Stimulated activated naive CD8-positive, alpha-beta T cell treated with anti-CD3 and anti-CD28 coated beads, Interleukin-15, amount 100 ng/mL, for 72 hours (primary cell): ENCODE measurements at places on chromosomes 11 and 22.

DNA sequence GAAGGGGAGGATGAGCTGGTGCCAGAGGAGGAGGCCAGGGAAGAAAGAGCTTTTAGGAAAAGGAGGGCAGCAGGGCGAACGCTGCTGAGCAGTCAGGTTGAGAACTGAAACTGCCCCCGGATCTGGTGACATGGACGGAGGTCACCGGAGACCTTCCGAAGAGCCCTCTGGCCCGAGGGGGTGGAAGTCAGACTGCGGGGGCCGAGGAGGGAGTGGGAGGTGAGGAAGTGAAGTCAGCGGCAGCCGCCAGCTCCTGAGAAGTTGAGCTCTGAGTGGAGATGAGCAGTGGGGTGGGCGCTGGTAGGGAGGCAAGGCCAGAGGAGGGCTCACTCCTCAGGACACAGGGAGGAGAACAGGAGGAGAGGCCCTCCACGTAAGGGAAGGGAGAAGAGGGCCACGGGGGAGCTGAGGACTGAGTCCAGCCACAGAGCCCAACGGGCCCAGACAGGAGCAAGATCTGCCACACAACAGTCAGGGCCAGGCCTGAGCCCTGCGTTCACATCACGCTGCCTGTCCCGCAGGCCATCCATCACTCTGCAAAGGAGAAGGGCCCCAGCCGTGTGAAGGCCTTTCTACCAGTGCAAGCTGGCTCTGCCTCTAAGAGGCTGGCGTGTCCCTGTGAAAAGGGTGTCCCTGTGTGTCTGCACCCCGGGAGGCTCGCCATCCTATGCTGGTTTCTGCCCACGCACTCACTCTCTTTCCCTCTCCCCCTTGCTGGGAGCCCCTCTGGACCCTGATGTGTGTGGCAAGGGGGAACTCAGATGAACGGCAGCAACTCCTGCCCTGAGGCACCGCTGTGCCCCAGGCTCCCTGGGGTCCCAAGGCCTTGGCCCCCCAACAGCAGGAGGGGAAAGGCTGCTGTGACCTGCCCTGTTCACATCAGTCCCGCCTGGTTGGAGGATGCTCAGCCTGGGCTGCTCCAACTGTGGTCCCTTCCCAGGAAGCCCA is 19.0 kb upstream of the LRRC32 start:
- DNase-seq, result no peak

- no peak for DNase-seq
These were observed 210.5 kb downstream of the MN1 start for GRCh38 chr22:27591060-27591459.

GRCh38 chr11:46465683-46466082 is 74.1 kb upstream of the CHRM4 start:
- no peak for DNase-seq

- DNase-seq, result no peak
These were observed 4.8 kb upstream of the PRR33 start for GRCh38 chr11:1896468-1896867.

DNA sequence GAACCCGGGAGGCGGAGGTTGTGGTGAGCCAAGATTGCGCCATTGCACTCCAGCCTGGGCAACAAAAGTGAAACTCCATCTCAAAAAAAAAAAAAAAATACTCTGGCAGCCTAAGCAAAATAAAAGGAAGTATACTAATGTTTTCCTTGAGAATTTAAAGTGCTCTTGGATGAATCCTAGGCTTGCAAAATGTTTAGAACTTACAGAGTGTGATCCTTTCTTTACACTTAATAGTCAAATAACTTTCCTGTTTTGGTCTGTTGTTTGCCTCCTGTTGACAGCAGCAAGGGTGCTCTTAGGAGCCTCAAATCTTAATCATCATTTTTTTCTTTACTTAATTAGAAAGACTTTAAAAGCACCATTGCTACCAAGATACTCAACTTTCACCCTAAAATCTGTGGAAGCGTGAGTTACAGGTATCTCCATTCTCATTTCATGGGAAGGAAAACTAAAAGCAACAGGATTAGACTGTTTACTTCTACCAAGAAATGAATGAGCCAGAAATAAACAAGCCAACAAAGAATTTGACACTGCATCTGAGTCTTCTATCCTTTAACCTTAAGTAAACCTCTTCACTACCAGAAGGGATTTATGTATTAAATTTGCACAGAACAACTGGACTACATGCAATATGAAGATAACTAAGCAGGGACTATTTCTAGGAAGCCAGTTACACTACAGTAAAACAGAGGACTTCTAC is 38.7 kb upstream of the CRTAM start:
- DNase-seq, result no peak

- no peak for DNase-seq
These were observed 7.6 kb upstream of the MSANTD2 start for GRCh38 chr11:124807660-124808270.

GRCh38 chr22:23268877-23269276 is 88.6 kb downstream of the BCR start:
- no peak for DNase-seq

DNA sequence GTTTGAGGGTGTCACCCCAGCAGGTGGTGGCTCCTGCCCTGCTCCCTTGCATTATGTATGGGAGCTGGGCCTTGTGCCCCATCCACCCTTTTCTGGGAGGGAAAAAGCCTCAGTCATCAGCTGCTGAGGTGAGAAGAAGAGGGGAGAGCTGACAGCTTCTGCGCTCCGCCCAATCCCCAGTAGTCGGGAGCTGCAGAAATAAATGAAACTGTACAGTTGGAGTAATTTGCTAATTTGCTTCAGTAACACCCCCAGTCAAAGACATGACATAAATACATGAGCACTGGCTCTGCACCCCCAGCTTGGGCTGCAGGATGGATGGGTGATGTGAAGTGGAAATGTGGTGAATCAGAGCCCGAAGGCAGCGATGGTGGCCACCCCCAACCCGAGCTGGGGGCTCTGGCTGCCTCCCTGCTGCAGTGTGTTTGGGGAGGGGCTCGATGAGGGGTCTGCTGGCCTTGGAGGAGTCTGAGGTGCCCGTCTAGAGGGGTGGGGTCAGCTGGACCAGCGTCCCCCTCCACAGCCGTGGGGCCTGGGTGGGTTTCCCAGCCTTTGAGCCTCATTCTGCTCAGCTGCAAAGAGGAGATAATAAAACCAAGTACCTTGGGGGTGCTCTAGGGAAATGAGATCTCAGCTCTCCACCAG is 59.2 kb downstream of the MPPED1 start:
- no peak for DNase-seq

- no peak for DNase-seq
These were observed 50.8 kb downstream of the DHCR7 start for GRCh38 chr11:71397331-71397860.

DNA sequence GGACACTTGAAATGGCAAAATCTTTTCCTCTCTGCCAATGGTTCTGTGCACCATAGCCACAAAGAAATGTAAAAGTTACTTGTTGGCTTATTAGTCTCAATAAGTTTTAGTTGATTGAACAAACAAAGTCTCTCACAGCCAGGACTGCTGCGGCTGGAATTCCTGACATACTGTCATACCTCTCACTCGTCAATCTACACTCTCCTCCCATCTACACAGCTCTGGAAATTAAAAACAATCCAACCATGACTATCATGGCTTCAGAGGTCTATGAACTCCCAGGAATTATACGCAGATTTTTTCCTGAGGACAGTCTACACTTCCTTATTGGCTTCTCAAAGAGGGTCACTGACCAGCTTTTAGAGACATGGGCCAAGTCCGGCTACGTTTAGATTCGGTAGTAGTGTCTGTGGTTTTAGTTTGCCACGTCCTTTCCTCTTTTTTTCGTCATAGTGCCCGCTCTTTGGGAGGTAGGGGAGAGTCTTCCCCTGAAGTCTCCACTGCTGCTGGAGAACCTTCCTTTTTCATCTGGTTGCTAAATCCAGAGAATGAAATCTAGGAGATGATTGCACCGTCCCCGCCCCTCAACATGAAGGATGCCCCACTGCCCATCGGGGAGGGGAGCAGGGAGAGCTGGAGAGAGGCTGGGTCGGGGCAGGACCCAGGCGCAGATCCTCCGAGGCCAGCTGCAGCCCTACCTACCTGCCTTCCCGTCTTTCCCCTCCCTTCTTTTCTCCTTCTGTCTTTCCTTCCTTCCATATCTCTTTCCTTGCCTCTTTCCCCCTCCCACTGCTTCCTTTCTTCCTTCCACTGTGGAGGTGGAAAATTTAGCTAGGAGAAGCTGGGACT is 1.0 kb upstream of the PLEKHB1 start:
- no peak for DNase-seq

DNA sequence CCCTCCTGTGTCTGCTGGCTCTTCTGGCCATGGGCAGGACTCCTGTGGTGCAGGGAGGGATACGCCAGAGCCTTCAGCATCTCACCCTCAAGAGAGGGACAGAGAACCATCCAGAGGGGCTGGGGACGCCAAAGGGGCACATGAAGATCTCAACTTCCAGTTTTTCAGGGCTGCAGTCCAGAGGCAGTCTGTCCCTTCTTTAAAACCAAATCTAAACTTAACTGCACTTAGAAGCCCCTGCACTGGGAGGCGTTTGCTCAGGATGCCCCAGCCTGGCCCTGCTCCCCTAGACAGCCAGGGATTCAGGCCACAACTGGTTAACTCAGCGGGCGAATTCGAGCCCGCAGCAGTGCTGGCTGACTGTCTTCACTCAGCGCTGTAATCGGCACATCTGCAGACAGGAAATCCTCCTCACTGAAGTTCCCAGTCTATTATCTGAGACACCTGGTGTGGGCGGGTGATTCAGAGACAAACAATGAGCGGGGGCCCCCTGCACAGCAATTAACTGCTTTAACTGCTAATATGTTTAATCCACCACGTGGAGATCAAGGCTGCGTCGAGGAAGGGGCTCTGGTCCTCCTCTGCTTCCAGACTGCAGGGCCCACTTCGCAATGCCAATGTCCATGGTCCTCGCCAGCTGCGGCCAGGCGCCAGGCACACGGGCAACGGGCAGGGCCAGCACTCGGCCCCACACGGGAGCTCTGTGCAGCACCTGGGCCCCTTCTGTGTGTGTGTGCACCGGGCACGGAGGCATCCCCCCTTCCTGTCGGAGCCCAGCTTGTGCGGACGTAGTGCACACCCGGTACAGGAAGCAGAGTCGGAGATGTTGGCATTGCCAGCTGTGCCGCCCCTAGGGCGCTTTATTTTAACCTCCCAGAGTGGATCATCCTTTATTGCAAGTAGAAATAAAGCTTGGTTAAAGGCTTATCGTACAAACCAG is 36.9 kb upstream of the GNB1L start:
- DNase-seq, result peak; percentile 78

- DNase-seq, result no peak
These were observed 92.5 kb downstream of the WNT7B start for GRCh38 chr22:45884201-45885062.
